Mesothelial cell of epicardium (in vitro differentiated cells): ENCODE measurements at places on chromosomes 12 and 14.

GRCh38 chr14:44030831-44031383 is 476.2 kb downstream of the FSCB start:
- no peak for DNase-seq

GRCh38 chr12:55816881-55817344 is 611 bp downstream of the SARNP start:
- no peak for DNase-seq

DNA sequence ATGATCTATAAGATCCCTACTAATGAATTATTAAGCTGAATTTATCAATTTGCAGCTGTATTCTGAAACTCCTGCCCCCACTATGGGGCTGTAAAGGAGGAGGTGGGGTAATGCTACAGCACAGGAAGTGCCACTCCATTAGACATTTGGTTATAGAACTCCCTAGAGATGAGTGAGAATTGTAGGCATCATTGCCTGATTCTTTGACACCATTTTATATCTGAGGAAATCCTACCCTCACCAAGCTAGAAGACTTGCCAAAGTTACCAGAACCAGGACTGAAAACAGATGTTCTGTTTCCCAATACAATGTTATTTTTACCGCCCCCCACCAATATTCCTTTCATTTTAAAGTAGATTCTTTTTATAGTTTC is 182.4 kb downstream of the EGLN3 start:
- no peak for DNase-seq

GRCh38 chr14:103301512-103302354 is 32.3 kb upstream of the EIF5 start:
- DNase-seq = no peak

DNA sequence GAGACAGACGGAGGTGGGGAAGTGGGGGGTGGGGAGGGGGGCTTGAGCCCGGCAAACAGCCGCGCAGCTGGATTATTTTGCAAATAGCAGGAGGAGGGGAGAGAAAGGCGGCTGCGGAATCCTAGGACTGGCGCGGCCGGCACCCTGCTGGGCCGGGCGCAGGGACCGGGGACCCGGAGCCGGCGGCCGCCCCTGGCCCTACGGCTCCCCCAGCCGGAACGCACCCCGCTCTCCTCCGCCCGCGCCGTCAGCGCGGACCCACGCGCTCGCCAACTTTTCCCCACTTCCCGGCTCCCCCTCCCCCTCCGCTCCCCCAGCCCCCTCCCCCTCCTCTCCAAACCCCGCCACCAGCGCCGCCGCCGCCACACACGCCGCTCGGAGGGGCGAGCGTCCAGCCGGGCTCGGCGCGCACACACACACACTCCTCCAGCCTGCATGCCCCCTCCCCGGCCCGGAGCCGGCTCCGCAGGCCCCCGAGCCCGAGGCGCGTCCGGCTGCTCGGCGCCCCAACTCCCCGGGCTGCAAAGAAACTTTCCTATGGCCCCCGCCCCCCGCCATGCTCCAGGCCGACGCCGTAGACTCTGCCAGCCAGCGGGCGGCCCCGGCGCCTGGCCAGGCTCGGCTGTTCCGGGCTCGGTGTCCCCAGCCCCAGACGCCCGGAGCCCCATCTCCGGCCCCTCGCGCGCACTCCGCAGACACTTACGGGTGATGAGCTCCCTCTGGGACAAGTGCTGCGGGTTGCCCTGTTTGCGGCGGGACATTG is 1.4 kb downstream of the BCL11B start:
- DNase-seq = peak; percentile 62

DNA sequence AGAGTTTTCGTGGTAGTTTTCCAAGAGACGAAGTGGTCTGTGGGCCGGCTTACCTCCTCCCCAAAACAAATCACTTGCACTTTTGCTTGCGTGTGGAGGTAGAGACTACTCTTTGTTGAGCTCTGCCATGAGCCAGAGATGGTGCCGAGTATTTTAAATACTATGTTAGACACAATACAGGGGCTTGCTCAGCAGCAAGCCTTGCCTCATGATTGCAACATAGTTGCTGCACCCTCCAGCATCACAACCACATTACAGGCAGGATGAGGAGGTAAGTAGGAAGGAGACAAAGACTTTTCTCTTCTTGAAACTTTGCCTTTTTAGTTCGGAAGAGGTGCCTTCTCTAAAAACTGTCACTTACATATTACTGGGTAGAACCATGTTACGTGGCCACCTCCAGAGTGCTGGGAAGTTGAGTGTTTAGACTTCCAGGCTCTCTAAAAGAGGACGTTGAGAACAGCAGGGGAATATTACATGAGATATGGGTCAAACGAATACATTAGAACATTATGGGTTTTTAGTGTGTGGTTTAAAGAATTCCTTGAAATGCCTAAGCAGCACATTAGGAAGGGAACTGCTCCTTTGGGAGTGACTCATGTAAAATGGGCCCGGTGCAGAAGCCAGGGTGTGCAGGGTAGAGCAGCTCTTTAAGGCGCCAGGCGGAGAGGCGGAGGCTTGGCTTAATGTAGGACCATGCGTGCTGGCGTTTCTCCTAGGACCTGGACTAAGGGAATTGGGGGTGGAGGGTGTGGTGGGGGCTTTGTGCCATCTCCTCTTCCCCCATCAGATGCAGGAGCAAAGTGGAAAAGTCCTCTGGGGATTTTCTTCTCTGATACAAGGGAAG is 110.6 kb upstream of the PRMT8 start:
- no peak for DNase-seq

GRCh38 chr12:124655048-124655697 is 87.8 kb upstream of the NCOR2 start:
- DNase-seq = no peak

- DNase-seq = no peak
These were observed 1031.8 kb downstream of the GALC start for GRCh38 chr14:86961106-86961716.

- no peak for DNase-seq
These were observed 30.3 kb upstream of the CLIP1 start for GRCh38 chr12:122452701-122453285.

GRCh38 chr14:53517270-53517960 is 364.3 kb upstream of the DDHD1 start:
- no peak for DNase-seq

GRCh38 chr14:105051182-105052109 is 13.8 kb downstream of the GPR132 start:
- no peak for DNase-seq

- no peak for DNase-seq
These were observed 16.1 kb upstream of the CRACR2A start for GRCh38 chr12:3768911-3769447.

DNA sequence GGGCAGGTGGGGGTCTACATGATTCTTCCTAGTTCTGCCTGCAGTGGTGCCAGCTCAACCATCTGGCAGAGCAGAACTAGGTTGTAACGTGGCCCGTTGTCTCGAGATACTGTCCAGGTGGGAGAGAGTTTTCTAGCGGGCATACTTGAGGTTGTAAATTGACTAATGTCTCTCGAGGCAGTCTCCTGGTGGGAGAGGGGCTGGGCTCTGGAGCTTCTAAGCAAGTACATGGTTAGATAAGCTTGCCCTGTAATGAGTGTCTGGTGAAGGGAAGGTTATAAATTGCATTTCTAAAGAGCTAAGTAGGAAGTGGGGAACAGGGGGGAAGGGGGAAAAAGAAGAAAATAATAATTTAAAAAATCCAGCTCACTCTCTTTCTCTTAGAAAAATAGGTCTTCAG is 18.1 kb downstream of the BDKRB1 start:
- DNase-seq = no peak

DNA sequence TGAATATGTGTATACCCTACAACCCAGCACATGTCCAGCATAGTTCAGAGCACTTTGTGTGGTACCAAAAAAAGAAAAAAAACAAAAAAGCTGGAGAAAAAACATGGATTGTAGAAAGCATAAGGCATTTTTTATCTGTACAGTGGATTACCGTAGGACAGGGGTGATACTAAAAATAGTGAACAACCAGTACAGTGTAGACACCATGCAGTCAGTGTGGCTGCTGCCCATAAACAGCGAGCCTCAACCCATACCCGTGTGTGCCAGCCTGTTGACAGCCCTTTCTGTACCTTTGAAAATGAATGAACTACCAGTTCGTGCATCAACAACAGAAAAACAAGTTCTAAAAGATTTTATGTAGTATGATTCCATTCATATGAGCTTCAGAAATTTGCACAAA is 25.1 kb downstream of the RASSF8 start:
- no peak for DNase-seq

GRCh38 chr12:105067511-105068031 is 16.7 kb downstream of the ALDH1L2 start:
- no peak for DNase-seq

DNA sequence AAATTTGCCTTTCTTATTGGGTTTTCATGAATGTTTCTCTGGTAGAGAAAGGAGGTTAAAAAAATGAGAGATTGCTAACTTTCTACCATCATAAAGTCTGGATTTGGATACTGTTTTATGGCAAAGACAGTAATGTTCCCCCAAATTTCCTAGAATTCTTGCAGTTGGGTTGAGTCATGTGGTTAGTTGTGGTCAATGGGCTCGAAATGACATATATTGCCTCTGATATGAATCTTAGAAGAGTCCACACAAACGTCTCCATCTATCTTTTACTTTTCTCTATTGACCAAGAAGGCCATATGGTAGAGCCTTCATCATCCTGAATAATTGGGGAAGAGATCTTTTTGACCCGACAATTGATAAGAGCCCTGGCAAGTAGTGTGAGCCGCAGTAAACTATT is 119.5 kb upstream of the PMCH start:
- no peak for DNase-seq

GRCh38 chr12:6829536-6830220 is 1.5 kb downstream of the P3H3 start:
- DNase-seq = peak; percentile 58

GRCh38 chr12:77152623-77153193 is 87.3 kb upstream of the E2F7 start:
- no peak for DNase-seq

DNA sequence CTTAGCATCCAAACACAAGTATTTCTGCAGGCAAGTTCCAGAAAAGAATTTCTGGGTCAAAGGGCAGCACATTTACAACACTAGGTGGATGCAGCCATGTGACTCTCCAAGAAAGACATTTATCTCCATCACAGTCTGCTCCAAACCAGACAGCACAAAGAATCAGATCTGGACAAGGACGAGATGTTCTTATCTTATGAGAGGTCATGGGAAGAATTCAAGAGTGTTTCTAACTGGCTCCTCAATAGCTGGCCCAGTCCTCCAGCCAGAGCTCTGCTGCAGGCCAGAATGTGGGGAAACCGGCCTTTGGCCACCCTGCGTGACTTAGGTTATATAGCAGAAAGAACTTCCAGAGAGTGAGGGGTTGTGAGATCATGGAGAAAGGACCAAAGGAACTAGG is 17.4 kb downstream of the TMEM119 start:
- DNase-seq = no peak

- DNase-seq = no peak
These were observed 581.7 kb downstream of the DIO2 start for GRCh38 chr14:79629411-79630287.

DNA sequence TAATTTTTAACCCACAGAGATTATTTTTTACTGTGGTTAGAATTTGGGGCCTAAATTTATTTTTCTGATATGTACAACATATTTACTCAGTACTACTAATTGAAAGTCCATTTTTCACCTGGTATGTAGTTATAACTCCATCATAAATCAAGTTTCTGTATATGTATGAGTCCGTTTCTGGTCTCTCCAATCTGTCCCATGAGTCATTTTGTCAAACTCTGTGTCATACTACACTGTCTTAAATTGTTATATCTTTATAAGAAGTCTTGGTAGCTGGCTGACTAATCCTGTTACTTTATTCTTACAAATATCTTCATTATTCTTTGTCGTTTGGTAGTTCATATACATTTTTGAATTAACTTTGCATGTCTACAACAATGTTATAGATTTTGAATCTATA is 344.0 kb downstream of the PDZRN4 start:
- DNase-seq = no peak

DNA sequence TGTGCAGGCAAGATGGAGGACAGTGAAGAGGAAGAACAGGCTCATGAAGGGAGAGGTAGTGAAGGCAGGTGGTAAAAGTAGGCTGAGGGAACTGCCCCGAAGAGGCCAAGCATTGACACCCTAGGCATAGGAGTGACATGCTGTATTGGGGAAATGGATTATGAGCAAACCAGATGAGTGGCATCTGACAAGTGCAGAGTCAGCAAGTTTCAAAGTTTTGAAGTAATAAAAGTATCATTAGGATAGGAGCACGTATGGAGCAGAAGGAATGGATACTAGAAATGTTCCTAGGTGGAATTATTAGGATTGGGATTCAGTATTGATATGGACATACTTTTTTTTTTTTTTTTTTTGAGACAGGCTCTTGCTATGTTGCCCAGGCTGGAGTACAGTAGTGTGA is 139.8 kb downstream of the SAMD4A start:
- DNase-seq = no peak

- DNase-seq = no peak
These were observed 405.6 kb downstream of the GLT1D1 start for GRCh38 chr12:129258781-129259318.

DNA sequence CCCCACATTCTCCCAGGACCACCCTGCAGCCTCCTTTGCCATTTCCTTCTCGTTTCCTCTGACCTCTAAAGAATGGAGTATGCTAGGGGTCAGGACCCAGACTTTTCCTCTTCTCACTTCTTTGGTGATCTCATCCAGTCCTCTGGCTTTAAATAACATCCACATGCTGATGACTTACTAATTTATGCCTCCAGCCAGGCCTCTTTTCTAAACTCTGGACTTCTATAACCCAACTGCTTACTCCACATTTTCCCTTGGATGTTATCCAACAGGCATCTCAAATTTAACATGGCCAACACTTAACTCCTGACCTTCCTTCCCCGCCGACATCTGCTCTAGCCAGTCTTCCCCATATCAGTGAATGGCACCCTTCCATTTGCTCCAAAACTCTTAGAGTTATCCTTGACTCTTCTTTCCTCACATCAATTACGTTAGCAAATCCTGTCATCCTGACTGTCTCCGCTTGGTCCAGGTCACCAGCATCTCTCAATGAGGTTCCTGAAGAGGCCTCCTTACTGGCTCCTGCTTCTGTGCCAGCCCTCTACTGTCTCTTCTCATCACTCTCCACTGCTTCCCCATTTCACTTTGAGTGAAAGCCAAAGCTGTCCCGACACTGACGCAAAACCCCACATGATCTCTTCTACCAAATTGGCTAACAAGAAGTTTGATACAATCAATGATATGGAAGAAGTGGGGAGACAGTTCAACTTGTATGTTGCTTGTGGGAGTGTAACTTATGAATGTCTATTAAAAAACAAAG is 42.7 kb downstream of the TMBIM6 start:
- DNase-seq = no peak

- DNase-seq = no peak
These were observed 100.9 kb downstream of the RPS29 start for GRCh38 chr14:49485290-49485689.

DNA sequence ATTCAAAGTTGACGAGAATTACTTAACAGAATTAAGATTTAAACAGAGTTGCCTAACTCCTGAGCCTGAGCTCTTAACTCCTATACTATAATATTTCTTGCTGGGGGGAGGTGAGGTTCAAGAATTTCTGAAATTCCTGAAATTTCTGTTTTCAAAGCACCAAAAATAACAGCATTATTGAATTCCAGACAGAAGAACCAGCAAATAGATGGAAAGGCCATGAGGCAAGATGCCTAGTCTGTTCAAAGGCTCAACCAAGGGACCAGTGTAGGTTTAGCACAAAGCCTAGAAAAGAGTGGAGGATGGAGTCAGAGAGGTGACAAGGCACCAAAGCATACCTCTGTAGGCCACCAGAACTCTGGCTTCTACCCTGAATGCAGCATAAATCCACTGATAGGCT is 76.4 kb downstream of the PPP1R12A start:
- DNase-seq = no peak

- DNase-seq = no peak
These were observed 390.0 kb upstream of the NOVA1 start for GRCh38 chr14:26987744-26988363.

- DNase-seq = peak; percentile 82
These were observed at the start of gene PAWR for GRCh38 chr12:79690638-79691510. Gene PAWR, minus strand, starts transcription at chr12:79690964. Its CDS starts 720 bp downstream, at chr12:79690244.

- DNase-seq = no peak
These were observed 893.4 kb upstream of the TMEM132C start for GRCh38 chr12:127373559-127373958.
